ENCODE measurements at places on chromosomes 4 and X.

GRCh38 chr4:69896530-69897116 lies 34.2 kb upstream of the CSN1S1 start:
- no peak for DNase-seq

- no peak for DNase-seq
Observed at GRCh38 chr4:132998585-132999230, 150.4 kb upstream of the PCDH10 start.

DNA sequence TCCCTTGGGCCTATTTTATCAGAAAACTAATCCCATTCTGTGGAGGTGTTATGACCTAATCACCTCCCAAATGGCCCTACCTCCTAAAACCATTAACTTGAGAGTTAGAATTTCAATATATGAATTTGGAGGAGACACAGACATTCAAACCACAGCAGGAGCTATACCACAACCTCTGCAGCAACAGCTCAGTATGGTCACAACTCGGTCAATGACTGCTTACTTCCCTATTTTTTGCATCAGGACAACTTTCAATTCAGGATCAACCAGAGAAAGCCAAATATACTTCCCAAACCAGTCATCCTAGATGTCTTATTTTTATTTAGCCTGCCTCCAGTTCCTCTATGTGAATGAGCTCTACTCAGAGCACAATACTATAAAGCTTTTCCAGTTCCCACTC lies 11.3 kb upstream of the SMARCA5 start:
- no peak for DNase-seq

GRCh38 chr4:113539408-113539807 lies 222.1 kb downstream of the CAMK2D start:
- no peak for DNase-seq

DNA sequence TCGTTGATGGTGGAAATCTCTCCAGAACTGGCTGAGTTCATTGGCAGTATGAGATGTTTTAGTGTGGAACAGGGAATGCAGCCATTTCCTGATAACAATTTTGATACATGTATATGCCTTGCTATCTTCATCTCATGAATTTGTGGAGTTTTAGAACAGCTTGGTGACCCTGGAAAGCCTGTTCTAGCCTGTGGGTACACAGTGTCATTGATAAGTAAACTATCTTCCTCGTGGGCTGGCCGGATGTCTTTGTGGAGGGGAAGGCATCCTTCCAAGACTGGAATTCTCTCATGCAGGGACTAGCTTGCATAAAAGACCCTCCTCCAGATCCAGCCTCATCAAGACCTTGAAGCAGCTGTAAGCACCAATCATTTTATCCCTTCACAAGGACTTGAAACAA lies 40.2 kb upstream of the NUDT10 start:
- DNase-seq: no peak

DNA sequence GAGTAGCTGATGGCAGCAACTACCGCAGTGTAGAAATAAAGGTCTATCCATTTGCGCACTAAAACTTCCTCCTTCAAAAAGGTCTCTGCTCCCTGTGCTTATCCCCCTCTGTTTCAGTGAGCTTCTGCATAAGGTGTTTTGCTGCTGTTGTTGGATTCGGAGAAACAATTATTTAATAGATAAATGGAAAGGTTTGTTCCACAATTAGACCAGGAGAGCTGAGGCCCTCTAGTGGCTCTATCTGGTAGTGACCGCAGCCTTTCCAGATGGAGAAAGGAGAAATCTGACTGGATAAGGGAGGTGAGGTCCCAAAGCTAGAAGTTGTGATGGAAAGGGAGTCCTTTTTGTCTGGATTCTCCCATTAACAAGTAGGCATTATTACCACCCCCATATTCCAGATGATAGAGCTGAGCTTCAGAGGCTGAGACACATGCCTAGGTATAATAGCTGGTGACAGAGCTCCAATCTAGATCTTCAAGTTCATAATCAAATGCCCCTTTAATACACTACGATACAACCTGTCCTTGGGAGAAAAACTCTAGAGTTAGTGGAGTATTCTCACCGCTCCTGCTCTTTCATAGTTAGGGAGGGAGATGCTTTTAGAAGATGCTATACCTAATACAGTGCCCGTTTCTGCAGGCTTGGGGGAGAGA lies 5.1 kb upstream of the GABRQ start:
- DNase-seq: peak; percentile 11

GRCh38 chrX:118976599-118977340 lies 2.4 kb downstream of the LONRF3 start:
- no peak for DNase-seq

DNA sequence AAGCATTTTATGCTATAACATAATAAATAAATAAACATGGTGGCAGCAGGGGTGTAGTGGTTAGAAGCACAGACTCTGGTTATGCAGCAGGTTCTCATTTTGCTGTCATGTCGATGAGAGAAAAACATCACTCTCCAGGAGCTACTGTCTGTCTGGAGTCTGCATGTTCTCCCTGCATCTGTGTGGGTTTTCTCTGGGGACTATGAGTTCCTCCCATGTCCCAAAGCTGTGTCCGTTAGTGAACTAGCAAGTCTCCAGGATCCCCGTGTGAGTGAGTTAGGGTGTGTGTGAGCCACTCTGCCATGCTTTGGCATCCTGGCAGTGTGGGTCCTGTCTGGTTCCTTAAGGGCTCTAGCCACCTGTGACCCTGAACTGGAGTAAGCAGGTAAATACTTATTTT lies 585.6 kb upstream of the AGA start:
- no peak for DNase-seq

- DNase-seq: no peak
Observed at GRCh38 chrX:100368167-100368566, 41.9 kb downstream of the PCDH19 start.

DNA sequence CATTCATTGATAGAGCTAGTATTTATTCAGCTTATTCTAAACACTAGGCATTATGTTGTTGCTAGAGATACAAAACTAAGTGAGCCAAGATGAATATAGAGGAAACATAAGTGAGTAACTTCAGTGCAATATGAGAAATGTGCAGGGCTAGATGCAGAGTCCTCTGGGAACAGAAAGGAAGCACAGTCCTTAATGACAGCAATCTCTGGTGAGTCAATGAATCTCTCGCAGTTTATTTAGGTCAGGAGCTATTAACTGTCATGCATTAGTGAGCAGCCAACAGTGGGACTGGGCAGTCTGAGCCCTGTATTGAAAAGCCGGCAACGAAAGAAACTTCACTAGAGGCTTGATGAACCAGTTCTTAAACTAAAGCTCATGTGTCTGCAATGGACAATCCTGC lies 598.1 kb upstream of the MAGEB2 start:
- no peak for DNase-seq

GRCh38 chr4:44161756-44162155 lies 286.9 kb downstream of the KCTD8 start:
- DNase-seq: no peak

- DNase-seq: no peak
Observed at GRCh38 chr4:25297528-25298242, 14.9 kb upstream of the ZCCHC4 start.

DNA sequence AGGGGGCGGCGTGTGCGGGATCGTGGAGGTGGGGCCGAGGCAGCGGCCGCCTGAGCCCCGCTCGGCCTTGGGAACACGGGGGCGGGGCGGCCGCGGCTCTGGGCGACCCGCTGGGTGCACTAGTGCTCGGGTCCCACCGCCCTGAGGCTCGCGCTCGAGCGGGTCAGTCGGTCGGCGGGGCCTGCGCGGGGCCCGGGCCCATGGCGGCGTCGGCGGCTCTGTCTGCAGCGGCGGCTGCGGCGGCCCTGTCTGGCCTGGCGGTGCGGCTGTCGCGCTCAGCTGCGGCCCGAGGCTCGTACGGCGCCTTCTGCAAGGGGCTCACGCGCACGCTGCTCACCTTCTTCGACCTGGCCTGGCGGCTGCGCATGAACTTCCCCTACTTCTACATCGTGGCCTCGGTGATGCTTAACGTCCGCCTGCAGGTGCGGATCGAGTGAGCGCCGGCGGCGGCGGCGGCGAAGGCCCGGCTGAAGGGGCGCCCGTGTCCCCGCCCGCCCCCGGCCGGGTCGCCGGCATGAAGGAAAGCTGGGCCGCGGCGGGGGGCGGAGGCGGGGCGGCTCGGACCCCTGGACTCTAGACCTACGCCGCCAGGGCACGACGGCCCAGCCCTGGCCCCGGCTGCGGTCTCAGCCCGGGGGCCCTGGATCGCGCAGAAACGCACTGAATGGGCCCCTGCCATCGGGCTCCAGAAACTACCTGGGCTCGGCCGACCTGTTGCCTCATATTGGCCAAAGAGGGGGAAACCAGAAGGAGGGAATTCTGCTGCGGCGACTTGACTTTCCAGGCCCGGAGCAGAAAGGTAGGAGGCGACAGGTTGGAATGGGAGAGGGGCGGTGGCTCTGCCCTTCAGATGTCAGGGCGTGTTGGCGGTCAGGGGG lies at the start of gene SMIM10L2A:
Gene SMIM10L2A (plus strand): TSS at position 13 of the 878 bp plus-strand sequence. CDS start 188 bp downstream, at position 201.
- DNase-seq: peak; percentile 66

GRCh38 chrX:3577551-3577950 lies 135.9 kb downstream of the PRKX start:
- DNase-seq: no peak

DNA sequence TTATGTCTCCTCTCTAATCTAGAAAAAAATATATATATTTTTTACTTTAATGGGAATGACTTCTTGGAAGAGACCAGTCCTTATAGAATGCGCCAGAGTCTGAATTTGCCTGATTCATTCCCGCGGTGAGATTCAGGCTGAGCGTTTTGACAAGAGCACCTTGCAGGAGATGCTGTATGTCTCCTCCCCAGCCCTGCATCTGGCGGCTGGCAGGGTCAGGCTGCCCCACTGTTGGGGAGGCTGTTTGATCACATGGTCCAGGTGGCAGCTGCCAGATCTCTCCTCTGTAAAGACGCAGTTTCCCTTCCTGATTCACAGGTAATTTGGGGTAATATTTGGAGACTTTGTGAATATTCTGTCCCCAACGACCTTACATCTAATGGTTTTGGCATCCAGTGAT lies 9.7 kb downstream of the PDZD4 start:
- DNase-seq: no peak

GRCh38 chr4:74751247-74751646 lies 43.1 kb downstream of the BTC start:
- no peak for DNase-seq

DNA sequence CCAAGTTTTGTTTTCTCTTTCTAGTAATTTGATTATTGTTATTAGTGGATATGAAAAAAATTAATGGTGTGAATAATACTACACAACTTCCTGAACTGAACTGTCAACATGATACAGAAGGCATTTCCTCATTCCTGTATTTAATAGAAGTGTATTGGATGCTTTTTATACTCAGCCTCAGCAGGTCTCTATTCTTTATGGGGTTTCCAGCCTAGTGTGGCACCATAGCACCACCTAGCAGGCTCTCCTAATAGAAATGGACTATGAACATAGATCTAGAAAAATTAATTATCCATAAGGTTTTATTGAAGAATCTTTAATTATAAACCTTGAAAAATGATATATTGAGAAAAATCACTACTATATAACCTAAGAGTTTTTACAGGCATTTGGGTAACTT lies 52.4 kb downstream of the GLRB start:
- DNase-seq: no peak

GRCh38 chr4:170769862-170770261 lies 680.1 kb upstream of the AADAT start:
- DNase-seq: no peak

- DNase-seq: no peak
Observed at GRCh38 chrX:57367649-57368048, 81.1 kb downstream of the FAAH2 start.

DNA sequence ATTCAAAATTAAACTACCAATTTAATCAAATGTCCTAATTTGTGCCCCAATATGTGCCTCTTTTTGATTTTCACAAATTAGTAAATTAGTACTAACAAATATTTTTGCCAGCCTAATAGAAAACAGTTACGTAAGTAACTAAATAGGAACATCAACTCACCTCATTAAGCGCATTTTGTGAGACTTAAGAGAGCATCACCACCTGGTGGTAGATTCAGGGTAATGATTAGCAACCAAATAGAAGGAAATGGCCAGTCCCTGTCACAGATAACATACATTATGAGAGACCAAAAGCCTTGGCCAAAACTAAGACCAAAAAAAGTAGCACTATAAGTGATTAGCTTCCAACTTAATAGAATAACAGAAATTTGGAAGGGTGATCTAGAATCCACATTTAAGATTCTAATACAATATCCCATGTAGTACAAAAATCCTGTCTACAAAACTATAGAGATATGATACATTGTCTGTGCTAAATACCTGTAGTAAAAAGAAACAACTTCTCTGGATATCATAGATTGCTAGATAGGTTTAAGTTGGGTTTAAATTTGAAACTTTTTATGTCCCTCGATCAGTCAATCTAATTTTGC lies 46.7 kb downstream of the C4orf46 start:
- DNase-seq: no peak

DNA sequence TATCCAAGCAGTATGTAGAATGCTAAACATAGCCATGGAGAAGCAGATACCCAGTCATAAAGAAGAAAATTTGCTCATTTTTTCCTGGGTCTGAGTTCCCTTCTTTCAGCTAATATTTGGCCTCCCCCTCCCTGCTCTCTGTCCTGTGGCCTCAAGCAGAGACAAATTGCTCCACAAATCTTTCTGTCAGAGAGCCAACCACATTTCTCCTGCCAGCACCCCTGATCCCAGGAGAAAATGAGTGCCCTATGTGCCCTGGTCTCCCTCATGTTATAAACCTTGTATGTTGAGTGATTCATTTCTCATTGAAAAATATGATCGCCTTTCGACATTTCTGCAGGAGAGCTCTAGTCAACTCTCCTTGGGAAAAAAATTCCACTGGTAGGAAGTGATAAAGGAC lies 82.0 kb downstream of the TMEM156 start:
- DNase-seq: no peak

DNA sequence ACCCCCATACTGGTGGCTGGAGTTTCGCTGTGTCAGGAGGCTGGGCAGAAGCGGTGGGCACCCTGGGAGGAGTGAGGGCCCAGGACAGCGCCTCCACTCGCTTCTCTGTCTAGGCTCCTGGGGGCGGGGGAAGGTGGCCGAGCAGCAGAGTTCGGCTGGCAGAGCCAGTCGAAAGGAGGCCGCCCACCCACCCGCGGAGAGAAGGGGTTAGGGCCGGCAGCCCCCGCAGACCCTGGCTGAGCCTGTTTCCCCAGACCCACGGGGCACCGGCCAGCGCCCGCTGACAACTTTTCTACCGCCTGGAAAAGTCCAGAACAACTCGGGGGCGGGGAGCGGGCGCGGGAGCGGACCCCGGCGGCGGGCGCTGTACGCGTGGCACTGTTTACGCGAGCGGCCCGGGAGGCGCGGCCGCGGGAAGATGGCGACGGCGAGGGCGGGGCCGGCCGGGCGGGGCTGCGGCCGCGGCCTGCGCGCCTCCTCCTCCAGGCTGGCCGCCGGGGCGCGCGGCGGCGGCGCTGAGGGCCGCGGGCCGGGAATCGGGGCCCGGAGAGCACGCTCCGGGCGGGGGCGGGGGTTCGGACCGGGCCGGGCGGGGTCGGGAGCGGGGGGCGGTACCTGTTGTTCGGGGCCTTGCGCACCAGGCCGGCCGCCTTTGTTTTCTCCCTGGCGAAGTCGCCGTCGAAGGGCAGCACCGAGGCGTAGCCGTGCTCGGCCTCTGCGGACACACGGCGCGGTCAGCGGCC lies 628 bp downstream of the MXD4 start:
- peak; percentile 60 for DNase-seq

GRCh38 chr4:105572296-105572695 lies 19.9 kb downstream of the ARHGEF38 start:
- DNase-seq: no peak

- no peak for DNase-seq
Observed at GRCh38 chrX:95860127-95860526, 824.5 kb upstream of the DIAPH2 start.

- DNase-seq: no peak
Observed at GRCh38 chr4:101724093-101724492, 66.4 kb upstream of the BANK1 start.

- no peak for DNase-seq
Observed at GRCh38 chr4:106898621-106899230, 137.4 kb downstream of the DKK2 start.

Measured in stimulated activated naive CD4-positive, alpha-beta T cell (primary cell).